Hippocampal formation (tissue), 2 donors: ENCODE measurements at places on chromosomes 3 and 15.

DNA sequence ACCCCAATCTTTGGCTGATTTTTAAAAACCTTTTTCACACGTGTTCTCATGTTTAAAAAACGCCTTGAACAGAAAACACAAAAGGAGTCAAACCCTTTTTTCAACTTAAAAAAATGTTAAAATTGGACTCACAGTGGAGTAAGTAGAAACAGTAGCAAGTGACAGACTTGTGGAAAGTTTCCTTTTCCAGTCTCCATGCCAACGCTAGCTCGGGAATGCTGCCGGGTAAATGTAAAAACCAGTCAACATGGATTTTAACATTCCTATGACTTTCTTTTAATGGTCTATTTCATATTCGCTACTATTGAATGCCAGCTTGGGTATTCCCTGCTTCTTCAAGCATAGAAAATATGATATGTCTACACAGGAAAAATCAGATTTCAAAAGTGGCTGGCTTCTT is 1.6 kb upstream of the PROK2 start:
- DNase-seq: no peak

DNA sequence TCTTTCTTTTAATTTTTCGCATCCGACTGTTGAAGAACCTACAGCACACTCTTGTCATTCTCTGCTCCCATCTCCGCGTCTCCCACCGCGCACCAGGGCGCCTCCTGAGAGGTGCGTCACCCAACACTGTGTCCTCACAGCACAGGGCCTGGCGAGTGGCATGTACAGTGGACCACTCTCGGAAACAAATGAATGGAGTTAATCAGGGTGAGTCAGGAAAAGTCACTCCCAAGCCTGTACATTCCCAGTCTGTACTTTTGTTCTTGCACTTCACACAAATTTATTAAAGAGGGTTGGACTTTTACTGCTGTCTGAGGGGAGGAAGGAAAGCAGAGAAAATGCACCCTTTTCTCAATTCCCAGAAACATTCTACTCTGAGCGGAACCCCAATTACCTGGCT is 625 bp downstream of the COL6A6 start:
- no peak for DNase-seq

DNA sequence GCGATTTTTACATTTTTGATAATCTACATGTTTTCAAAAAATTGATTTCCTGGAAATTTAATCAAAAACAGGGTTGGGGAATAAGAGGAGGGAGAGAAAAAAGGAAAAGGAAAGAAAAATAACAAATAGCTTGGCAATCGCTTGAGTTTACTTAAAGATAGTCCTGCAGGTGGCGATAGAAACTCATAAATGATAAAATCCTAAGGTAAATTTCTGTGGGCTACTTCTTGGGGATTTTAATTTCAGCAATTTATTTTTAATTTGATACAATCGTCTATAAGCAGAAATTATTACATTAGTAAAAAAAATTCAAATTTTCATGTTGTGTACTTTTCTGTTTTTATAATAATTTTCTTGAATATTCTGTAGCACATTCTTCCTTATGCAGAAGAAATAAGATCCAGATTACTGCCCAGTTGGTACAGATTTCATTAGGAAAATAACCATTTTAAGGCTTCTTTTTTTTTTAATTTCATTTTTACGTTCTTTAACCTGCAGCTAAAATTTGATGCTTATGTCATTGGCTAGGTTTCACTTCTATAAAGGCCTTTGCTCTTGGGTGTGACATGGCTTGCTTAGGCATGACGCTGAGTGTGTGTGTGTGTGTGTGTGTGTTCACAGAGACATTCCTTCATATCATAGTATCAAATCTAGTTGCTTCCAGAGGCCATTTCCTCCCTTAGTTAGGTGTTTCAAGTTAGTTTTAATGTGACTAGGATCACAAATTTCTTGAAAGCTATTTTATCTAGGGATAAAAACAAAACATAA is 181.8 kb downstream of the MCTP2 start:
- no peak for DNase-seq

DNA sequence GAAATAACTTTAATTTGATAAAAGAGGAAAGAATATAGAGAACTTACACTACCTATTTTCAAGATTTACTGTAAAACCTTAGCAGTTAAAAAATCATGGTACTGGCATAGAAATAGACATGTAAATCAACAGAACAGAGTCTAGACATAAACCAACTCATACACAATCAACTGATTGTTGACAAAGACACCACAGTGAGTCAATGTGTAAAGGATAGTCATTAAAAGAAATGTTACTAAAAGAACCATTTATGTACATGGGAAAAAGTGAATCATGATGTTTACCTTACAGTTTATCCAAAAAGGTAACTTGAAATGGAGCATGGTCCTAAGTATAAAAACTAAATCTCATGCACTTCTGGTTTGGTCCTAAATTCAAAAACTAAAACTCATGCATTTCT is 847.4 kb downstream of the IGSF11 start:
- no peak for DNase-seq

- no peak for DNase-seq
Observed at GRCh38 chr3:99176169-99176964, 274.9 kb upstream of the DCBLD2 start.

GRCh38 chr15:74884428-74885223 is 5.2 kb upstream of the MPI start:
- no peak for DNase-seq

- no peak for DNase-seq
Observed at GRCh38 chr15:64917211-64917610, 5.5 kb downstream of the ANKDD1A start.

GRCh38 chr3:119333773-119334509 is 39.8 kb downstream of the ARHGAP31 start:
- no peak for DNase-seq

DNA sequence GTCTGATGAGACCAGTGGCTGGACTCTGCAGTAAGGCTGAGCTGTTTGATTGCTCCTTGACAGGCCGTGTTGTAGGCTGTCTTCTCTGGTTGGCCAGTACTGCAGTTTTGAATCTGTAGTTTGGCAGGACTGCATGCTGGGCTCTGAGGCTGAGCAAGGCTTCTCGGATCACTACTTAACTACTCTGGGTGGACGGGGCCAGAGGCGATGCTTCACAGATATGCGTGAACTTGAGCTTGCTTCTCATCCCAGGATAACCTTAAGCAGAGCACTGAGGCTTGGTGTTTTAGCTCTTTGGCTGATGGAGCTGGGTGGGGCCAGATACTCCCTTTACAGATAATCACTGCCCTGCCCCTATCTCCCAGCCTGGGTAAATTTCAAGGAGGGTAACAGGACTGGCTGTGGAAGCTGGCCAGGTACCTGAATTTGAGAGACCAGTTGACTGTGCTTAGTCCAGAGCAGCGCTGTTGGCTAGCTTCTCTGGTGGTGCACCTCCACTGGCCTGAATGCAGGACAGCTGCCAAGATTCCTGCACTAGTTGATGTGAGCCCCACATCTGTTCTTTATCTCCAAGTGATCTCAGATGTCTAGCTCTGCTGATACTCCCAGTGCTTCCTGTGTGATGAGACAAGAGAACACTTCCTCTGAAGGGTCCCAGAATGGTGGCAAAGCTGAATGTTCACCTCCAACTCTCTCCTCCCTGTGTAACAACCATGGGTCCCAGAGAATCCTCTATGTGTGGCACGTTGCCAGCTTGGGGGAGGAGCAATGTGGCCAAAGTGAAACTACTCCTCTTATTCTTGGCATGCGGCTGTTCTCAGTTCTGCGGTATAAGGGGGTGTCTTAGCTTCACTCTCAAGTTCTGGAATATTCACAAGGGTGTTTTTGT is 37.9 kb downstream of the RPL39L start:
- DNase-seq: no peak

GRCh38 chr3:16024548-16024947 is 149.9 kb upstream of the GALNT15 start:
- DNase-seq: no peak

DNA sequence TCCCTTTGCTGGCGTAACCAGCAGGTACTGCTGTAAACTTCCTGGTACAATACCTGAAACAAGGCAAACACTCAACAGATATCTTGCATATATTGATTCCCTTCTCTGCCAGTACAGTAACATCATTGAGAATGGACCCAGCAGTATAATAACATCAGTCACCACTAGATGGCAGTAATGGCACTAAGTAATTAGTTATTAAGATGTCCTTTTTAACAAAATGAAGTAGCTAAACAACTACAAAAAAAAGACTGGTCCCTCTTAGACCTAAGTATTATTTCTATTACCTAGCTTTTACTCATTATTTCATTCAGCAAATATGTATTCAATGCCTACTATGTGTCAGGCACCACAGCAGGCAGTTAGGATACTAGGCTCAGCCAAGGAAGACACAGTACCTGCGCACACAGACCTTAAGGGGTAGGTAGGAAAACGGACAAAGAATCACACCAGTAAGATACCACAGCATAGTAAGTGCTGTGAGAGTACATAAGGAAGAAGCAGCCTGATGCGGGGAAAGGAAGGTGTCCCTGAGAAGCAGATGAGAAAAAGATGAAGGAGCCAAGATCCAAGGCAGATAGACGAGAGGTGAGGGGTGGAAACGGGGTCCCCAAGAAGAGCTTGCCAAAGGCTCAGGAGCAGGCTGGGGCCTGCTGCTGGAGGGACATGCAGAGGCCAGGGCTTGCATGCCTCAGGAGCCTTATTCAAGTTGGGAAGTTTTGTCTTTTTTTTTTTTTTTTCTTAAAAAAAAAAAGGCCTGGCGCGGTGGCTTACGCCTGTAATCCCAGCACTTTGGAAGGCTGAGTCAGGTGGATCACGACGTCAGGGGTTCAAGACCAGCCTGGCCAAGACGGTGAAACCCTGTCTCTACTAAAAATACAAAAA is 102.7 kb upstream of the CHD2 start:
- peak; percentile 88 for DNase-seq

DNA sequence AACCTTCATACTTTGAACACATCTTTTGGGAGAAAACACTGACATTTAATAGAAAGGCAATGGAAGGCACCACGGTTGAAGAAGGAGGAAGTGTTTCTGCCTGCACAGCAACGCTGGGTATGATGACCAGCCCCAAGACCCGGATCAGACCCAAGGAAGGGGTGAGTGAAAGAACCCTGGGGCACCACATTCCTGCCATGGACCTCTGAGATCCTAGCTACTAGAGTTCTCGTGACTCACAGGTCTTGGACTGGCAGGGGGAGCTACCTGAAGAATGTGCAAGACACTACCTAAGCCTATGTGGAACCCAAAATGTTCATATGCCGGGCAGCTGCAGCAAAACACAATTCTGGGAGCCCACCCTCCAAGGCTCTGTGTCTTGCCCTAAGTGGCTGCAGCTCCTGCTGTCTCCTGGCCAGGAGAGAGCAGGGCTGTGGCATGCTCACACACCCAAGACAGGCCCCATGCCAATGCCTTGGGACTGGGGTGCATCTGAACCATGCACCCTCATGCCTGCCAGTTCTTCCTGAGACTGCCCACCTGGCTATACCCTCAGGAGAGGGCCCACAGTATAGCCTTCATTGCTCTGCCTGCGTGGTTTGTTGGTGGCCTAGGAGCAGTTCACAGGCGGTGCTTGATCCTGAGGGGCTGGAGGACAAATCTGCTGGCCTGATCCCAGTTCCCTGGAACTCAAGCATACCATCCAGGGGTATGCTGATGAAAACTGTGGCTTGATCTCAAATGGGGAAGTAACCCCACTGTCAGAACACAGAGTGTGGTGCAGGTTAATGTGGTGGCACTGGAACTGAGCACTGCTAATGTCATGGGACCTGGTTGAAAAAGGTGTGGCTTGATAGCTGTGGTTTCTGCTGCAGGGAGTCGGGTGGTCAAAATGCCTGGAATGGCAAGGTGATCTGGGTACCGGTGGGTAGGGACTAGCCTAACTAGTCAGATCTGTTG is 353.3 kb upstream of the ARHGEF26 start:
- DNase-seq: no peak

DNA sequence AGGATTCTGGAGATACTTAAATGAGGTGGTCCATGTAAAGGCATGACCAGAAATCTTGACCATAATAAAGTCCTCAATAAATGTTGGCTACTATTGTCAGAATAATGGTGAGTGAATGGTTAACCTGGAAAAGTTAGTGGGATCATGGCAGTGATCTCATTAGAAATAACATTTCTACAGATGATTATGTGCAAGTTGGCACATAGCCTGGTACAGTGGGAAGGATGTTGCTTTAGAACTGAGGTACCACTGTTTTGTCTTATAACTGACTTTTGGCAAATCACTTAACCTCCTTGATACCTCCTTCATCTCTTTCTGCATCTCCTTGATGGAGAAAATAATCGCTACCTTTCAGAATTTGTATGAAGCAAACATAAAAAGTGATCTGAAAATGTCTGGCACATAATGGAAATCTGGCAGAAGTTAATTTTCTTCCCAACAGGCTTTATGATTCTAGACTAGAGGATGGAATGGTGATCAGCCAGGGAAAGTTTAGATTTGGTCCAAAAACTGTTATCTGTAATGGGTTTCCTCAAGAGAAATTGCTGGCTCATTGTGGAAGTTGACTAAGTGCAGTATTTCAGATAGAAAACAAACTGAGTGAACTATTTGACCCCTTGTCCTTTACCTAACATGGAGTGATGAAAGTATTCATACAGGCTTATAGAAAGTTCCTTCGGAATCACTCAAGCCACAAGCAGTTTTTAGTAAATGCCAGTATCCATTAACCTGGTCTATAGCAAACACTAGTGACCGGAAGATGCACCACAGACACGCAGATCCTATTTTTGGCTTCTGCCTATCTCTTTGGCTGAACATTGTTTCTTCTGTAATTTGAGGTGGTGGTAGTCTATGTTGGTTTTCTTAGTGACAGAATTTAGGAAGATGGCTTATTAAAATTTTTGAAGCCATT is 449.6 kb upstream of the TGFBR2 start:
- DNase-seq: no peak
